ENCODE measurements at places on chromosomes 7 and 10. TPM values are rescaled to one million over a fixed set of nuclear protein-coding genes. Genes with fewer than 3 reads are reported as not detected.

GRCh38 chr10:36003031-36003600 is 361.0 kb upstream of the FZD8 start:
- DNase-seq = no peak

DNA sequence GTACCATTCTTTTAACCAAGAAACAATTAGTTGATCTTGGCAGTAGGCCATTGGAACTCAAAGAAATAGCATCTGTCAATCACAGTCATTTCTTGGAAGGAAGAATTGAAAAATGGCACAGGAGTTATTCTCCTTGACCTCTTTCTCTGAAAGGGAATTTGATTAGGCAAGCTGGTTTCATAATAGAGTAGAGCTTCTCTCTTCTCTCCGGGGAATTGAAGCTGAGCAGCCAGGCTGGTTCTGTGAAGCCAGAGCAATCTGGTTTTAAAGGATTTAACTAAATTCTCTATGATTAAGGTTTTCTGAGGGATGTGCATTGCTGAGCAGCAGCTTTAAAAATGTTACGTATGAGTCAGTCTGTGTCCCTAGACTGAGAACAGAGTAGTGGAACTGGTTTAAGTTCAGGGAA is 70.2 kb downstream of the AHCYL2 start:
- DNase-seq = peak; percentile 86

GRCh38 chr7:146443102-146443501 is 326.5 kb downstream of the CNTNAP2 start:
- DNase-seq = no peak

- no peak for DNase-seq
Measured at GRCh38 chr7:123958186-123958703, 33.2 kb downstream of the SPAM1 start.

DNA sequence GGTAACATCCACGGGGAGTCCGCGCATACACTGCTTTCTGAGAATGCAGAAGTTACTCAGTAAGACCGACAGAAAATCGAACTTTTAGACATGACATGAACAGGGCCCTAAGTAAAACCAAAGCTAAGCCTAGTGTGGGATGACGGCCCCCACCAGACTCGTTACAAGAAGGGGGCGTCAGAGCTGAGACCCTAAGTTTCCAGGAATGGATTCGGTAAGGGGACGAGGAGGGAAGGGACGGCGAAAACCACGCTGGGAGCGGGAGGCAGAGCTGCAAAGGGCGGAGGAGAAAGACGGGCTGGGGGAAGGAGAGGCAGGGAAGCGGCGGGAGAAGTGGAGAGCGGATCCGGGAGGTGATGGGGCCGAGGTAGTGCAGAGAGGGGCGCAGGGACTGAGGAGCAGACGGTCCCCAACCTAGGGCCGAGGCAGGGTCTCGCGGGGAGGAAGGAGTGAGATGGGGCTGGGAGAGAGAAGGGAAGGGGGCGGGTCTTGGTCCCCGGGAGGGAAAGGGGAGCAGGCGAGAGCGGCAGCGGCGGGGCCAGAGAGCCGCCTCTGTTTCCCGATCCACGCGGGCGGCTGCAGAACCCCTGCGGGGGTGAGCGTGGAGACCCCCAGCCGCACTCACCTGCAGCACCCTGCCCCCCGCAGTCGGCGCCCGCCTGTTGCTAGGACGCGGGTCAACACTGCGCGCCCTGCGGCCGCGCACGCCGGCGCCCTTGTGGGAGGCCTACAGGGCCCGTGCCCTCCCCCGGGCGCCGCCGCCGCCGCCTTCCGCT is 513 bp downstream of the ODAD2 start:
- DNase-seq = peak; percentile 3

DNA sequence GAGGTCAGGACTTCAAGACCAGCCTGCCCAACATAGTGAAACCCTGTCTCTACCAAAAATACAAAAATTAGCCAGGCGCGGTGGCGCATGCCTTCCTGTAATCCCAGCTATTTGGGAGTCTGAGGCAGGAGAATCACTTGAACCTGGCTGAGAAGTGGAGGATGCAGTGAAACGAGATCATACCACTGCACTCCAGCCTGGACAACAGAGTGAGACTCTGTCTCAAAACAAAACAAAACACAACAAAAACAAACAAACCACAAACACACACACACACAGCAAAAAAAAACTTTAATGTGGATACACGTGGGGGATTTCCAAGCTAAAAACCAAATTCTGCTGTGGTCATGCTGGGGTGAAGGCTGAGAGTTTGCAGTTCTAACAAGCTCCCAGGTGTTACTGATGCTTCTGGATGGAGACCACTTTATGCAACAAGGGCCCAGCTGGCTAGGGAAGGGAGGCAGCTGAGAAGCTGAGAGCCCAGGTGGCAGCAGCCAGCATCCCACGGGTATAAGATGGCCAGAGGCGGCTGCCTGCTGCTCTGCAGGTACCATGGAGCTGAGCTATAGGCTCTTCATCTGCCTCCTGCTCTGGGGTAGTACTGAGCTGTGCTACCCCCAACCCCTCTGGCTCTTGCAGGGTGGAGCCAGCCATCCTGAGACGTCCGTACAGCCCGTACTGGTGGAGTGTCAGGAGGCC is at the start of gene ZP3:
Gene ZP3, plus strand, starts transcription at position 538 of the 699 bp plus-strand sequence. Its CDS starts 15 bp downstream, at position 553.
- DNase-seq = no peak

- DNase-seq = no peak
Measured at GRCh38 chr10:132413226-132414205, 16.5 kb downstream of the PWWP2B start.

DNA sequence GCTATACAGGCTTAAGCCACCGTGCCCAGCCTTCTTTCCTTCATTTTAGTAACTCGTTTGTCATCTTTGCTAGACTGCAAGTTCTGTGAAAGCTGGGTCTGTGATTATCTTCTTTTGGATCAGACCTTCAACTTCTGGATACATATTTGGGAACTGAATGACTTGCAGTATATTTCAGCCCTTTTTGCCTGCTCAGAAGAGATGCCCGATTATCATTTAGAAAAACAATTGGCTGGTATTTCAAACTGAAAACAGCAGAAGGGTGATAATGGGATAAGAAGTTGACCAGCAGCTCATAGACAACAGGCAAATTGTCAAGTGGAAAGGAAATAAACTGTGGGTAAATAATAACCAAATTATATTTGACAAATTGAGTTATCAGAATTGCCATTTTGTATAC is 14.6 kb downstream of the RSBN1L start:
- no peak for DNase-seq

GRCh38 chr10:26468291-26468690 is 30.1 kb downstream of the APBB1IP start:
- peak; percentile 42 for DNase-seq

DNA sequence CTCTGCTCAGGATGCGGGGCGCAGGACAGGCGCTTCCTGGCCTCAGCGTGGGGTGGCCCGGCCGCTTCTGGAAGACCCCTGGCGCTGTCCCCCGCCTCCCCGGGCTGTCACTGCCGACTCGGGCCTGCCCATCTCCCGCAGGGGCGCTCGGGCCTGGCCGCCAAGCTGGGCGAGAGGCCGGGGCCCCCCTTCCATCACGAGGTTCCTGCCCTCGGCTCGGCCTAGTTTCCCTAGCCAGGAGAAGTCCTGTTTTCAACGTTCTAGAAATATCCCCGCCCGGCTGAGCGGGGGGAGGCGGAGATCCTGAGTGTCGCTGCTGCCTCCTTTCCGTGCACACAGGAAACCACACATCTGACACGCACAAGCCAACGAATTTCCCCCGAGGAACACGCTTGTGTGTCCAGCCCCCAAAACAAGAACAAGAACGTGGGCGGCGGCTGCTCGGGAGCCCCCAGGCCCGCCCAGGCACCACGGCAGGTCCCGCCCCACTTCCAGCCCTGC is 33.7 kb downstream of the AP5Z1 start:
- DNase-seq = no peak

DNA sequence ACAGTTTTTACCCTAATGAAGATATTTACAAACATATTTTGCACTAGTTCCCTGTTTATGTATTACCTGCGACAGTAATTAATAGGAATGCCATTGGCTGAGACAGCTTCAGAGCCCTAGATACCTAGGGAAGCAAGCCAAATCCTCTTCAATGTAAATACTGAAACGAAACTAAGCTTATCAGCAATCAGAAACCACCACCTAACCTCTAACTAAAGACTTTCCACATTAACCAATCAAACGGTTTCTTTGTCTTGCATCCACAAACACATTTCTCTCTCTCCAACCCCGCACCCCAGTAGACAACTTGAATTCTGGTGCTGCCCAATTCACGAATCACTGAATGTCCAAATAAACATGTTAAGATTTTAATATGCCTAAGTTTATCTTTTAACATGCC is 474.4 kb upstream of the C7orf33 start:
- no peak for DNase-seq

DNA sequence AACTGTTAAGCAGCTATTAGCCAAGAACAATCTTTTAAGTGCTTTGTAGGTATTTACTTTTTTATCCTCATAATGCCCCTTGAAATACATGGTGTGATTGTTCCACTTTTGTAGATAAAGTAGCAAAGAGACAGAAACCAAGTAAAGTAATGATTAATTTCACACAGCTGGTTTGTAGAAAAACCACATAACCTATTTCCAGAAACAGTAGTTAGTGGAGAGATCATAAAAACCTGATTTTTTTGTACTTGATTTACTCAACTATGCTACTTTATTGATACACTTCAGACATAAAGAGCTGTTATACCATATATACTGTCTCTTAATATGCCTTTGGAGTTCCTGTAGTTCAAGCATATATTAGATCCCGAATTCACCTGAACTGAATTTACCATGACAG is 118.4 kb downstream of the SEMA3A start:
- DNase-seq = no peak

- DNase-seq = peak; percentile 74
Measured at GRCh38 chr10:7625836-7626235, 40.9 kb downstream of the ITIH5 start.

DNA sequence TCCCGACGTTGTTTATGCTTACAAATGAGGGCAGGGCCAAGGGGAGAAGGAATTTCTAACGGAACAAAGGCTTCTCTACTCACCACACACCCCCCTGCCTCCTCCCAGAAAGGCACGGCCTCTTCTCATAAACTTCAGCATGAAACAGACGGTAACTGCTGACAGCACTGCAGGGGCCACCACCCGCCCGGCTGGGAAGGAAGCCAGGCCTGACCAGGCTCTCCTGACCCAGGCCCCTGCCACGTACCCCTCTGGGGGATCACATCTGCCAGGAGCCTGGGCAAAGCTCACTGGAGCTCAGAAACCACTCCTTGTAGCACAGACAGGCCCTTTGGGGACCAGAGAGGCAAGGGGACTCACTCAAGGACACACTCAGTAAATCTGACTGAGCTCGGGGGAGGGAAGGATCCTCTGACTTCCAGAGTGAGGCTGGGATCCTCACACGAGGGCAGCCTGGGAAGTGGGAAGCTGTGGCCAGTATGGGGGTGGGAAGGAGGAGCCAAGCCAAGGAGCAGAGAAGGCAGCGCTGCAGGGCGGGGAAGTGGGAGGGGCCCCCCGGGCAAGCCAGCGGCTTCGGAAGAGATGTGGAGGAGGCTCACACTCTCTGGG is 46.1 kb downstream of the ZCCHC24 start:
- peak; percentile 98 for DNase-seq

CPEB3 gene
- total RNA-seq = 1.7 TPM

GRCh38 chr7:126803990-126804389 is 448.8 kb downstream of the GRM8 start:
- DNase-seq = peak; percentile 31

PDZD7 gene
- total RNA-seq = 0.27 TPM

- DNase-seq = peak; percentile 78
Measured at GRCh38 chr10:74929197-74929596, 102.8 kb downstream of the KAT6B start.

ARMC3 gene
- total RNA-seq = 0.25 TPM

DNA sequence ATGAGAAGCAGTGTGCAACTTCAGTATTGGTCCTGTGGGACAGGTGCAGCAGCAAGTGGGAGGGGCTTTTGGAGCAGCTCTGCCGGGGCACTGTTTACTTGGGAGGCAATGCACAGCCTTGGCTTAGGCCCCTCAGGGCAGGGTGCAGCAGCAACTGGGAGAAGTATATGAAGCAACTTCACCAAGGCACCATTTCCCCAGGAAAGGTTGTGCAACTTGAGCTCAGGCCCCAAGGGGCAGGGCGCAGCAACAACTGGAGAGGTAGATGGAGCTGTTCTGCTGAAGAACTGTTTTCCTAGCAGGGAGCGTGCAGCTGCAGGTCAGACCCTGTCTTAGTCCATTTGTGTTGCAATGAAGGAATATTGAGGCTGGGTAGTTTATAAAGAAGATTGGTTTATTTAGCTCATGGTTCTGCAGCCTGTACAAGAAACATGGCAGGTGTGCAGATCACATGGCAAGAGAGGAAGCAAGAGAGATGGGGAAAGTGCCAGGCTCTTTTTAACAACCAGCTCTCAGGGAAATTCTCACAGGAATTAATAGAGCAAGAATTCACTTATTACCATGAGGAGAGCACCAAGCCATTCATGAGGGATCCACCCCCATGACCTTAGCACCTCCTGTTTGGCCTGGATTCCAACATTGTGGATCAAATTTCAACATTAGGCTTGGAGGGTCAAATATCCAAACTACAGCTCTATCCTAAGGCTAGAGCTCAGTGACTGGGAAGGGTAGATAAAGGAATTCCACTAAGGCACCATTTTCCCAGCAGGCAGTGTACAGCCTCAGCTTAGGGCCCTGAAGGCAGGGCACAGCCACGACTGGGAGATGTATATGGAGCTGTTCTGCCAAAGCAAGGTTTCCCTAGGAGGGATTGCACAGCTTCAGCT is 10.9 kb downstream of the GPR141 start:
- DNase-seq = no peak

DNA sequence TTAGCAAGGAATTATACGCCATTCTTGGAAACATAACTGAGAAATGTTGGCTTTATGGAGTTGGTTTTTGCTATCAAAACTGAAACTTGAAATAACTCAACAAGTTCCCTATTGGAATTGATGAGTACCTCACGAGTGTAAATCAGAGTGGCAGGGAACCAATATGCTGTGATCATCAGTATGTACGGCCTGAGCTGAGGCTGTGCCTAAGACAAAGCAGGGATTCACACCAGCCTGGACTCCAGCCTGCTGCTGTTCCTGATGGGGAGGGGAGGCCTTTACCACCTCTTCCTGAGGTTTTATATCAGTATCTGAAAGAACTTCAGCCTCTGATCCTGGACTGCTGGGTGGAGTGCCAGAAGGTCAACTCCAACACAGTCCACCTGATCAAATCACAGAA is 52.7 kb downstream of the CRTAC1 start:
- no peak for DNase-seq

MOGAT3 gene
- not detected for total RNA-seq

TMEM184A gene
- total RNA-seq = not detected

GRCh38 chr7:48610705-48611104 is 313.6 kb upstream of the CDC14C start:
- DNase-seq = no peak

DNA sequence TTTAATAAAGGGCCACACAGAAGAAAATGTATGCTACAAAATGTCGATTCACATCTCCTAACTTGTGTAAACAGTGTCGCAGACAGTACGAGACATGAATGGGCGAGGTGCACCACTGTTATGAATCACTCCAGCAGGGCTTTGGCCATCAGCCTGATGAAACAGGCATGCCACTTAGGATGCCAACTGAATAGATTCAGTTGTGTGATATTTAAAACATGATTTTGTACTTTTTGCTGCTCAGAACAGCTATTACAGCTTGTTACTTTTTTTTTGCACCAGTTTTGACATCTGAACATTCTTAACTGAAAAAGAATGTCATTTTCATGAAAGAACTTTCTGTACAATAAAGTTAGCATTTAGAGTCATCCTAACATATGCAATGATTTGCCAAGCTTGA is 138.1 kb downstream of the VTI1A start:
- peak; percentile 66 for DNase-seq

FAM170B gene
- not detected for total RNA-seq

GRCh38 chr10:5692461-5693358 is 8.1 kb downstream of the TASOR2 start:
- peak; percentile 21 for DNase-seq

- no peak for DNase-seq
Measured at GRCh38 chr7:12954380-12955033, 267.1 kb downstream of the ARL4A start.
